ENCODE measurements at places on chromosomes 5 and 9.

DNA sequence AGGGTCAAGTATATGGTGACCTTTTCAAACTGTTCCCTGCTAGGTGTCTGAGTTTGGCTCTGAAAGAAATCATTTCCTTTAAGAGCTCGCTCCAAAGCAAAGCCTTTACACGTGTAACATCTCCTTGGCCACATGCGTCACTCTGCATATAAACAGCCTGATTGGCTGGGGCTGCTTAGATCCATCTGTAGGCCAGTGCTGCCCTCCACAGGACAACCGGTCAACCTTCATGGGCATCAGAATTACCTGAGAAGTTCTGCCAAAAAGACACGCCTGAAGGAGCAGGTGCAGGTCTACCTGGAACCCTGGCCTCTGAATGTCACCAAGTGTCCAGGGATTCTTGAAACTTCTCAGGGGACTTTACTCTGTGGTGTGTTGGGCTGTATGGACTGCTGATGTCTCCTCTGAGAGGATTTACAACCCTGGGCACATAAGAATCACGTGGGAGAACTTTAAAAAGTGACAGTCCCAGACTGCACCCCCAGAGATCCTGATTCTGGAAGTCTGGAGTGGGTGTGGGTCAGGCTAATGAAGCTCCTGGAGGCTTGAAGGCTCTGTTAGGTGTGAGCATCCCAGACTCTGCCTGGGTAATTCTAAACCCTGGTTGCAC lies 497.6 kb downstream of the GADD45G start:
- DNase-seq, result peak; percentile 74

DNA sequence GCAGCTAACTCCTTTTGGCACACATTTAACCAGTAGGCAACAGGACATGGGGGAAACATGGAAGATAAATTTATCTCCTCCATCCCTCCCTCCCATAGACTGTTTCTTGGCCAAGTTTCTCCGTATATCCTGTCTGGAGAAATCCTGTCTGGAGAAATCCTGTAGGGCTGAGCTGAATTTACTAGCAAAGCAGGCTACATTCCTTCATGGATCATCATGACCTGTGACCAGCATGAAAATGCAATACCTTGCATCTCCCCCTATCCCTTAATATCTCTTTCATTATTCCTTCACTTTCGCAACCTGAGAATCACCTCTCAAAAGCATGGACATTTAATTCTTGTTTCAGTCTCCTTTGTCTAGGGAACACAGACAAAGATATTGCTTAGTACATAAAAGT lies 379.1 kb downstream of the PSAT1 start:
- DNase-seq, result no peak

- peak; percentile 77 for DNase-seq
Measured at GRCh38 chr5:172766287-172767108, 4.5 kb downstream of the DUSP1 start.

DNA sequence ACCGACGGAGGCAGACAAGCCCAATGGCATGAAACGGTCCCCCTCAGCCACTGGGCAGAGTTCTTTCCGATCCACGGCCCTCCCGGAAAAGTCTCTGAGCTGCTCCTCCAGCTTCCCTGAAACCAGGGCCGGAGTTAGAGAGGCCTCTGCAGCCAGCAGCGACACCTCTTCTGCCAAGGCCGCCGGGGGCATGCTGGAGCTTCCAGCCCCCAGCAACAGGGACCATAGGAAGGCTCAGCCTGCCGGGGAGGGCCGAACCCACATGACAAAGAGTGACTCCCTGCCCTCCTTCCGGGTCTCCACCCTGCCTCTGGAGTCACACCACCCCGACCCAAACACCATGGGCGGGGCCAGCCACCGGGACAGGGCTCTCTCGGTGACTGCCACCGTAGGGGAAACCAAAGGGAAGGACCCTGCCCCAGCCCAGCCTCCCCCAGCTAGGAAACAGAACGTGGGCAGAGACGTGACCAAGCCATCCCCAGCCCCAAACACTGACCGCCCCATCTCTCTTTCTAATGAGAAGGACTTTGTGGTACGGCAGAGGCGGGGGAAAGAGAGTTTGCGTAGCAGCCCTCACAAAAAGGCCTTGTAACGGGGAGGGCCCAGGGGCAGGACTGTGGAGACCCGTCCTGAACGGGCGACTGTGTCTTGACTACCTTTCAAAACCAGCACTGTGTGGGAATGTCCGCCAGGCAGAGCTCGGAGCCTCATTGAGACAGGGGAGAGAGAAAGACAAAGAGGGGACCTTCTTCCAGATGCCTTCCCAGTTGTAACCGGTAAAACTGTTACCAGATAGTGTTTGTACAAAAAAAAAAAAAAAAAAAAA lies 29.9 kb downstream of the CD180 start:
- DNase-seq, result no peak

DNA sequence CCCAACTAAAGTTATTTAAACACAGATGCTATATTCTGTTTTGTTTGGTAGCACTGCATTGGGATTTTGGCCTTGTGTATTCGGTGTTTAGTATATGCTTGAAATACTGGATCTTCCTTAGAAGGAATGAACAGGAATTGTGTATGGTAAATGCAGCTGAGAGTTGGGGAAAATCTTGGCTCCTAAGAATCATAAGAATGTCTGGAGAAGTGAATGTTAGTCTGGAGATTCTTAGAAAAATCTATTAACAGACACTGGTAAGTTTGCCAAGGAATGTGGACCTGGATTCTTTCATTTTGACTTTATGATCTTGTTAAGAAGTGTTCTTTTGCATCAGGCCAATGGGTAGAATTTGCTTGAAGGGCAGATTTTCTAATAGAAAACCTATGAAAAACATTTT lies 38.9 kb downstream of the SNX30 start:
- DNase-seq, result peak; percentile 32

GRCh38 chr9:127629468-127630081 lies 17.5 kb downstream of the STXBP1 start:
- no peak for DNase-seq

DNA sequence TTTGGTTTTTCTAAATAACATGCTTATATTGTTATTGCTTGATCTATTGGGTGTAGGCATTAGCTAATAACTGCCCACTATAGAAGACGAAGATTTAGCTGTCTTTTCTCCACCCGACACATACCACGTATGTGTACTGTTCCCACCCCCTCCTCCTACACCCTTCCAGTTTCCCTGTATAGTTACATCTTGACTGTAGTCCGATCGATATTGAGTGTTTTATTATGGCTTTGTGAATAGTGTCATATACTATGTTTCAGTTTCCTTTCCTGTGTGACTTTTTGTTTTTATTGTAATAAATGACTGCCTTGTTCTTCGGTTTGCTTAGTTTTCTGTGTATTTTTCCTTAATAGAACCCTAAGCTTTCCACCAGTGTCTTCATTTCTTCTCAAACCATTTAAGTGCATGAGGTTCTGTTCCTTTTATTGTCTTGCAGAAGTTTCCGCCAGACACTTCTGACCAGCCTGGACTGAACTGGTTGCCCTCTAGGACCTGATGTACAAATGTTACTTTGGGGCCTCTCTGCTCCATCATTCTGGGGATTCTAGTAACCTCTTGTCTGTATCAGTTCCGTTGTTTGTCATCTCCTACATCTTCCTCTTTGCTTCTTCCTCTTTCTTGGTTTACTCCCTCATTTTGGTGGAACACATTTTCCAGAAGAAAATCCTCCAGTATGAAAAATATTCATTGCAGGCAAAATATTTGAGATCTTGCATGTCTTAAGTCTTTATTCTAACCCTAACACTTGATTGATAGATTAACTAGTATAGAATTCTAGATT lies 61.8 kb downstream of the PRKACG start:
- DNase-seq, result no peak

DNA sequence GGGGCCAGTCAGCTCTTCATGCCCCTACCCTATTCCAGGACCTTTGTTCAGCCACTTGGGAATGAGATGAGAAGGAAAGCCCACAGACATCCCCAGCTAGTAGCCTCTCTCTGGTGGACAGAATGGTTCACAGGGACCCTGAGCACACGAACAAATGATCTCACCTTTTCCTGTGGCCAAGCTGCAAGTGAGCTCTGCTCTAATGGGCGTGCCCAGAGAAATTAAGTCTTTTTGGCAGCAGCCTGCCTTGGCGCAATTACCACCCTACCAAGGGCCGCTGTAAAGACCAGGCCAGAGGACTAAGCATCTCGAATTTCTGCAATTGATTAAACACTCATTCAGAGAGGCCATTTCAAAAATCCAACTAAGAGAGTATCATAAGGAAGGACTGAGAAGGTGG lies 56.0 kb downstream of the WHRN start:
- no peak for DNase-seq

GRCh38 chr5:82218374-82219156 lies 59.6 kb downstream of the RPS23 start:
- DNase-seq, result peak; percentile 46

DNA sequence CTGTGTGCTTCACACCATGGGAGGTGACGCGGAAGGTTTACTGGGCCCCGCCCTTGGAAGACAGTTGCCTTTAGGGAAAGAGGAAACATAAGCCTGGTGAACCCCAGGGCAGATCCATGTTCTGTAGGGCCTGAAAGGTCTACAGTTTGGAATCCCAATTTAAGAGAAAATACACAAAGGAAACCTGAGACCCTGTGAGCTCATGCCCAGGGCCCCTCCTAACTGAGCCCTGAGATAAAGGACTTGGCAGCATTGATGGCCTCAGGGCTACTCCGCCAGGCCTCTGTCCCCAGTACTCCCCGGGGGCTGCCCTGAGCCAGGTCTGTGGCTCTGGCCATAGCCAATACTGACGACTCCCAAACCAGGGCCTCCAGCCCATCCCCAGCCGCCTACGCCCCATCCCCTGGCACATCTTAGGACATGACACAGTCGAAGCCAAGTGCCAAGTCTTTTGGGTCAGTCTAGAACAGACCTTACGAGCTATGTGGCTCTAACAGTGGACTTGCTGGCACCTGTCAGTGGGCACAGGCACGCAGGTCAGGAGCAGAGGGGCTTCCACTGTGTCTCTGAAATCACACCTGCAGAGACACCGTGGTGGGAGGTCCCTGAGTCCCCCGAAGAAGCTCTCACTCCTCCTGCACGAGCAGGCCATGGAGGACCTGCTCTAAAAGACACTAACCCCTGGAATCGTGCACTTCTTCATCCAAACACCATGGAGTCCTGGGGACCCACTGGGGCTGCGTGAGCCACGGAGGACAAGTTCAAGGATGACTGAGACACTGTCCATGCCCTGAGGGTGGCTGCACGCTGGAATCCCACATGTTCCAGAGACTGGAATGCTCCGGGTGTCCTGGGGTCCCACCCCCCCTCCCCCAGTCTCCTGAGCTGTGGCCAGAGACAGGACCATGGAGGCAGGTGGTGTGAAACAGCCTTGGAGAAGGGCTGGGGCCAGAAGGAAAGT lies 40.3 kb upstream of the BARHL1 start:
- DNase-seq, result no peak

DNA sequence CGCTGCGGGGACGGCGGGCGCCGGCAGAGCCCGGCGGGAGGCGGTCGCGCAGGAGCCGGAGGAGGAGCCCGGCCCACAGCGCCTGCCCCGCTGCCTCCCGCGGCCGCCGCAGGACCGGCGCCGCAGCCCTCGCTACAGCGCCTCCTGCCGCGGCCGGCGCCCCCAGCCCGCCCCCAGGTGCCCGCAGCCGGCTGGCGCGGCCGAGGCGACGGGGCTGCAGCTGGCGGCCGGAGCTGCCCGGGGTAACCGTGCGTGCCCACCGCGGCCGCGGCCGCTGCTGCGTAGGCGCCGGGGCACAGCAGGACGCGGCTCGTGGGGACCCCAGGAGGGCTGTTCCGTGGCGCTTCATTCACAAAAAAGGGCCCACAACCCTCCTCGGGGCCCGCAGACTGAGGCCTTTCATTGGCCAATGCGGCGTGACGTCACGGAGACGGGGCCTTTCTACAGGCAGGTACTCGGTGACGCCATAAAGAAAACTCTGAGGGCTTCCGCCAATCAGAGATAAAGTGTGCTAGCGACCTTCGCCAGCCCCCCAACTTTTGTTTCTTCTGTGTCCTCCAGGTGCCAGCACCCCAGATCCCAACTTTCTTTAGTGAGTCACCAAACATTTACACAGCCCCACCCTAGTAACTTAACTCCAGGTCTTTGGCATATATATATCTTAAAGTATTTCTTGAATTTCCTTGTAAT lies at the start of gene CDC14B:
Gene CDC14B (minus strand): TSS at position 353 of the 690 bp plus-strand sequence. CDS start 465 bp downstream, outside the sequence.
- peak; percentile 70 for DNase-seq

DNA sequence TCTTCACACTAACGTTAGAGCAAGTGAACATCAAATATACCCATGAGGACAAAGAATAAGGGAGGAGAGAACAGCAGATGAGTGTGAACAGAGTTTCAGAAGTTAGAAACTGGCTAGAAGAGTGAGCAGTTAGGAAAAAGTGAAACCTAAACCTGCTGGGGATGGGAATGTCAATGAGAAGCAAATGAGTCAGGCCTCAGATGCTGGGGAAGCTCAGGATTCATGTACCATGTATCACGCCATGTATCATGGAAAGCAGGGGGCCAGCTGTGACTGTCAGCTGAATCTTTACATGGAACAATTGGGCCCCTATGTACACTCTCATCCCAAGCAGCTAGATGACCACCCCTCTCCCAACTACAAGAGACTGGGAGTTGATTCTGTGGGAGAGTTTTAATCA lies 16.2 kb downstream of the GDF9 start:
- no peak for DNase-seq

DNA sequence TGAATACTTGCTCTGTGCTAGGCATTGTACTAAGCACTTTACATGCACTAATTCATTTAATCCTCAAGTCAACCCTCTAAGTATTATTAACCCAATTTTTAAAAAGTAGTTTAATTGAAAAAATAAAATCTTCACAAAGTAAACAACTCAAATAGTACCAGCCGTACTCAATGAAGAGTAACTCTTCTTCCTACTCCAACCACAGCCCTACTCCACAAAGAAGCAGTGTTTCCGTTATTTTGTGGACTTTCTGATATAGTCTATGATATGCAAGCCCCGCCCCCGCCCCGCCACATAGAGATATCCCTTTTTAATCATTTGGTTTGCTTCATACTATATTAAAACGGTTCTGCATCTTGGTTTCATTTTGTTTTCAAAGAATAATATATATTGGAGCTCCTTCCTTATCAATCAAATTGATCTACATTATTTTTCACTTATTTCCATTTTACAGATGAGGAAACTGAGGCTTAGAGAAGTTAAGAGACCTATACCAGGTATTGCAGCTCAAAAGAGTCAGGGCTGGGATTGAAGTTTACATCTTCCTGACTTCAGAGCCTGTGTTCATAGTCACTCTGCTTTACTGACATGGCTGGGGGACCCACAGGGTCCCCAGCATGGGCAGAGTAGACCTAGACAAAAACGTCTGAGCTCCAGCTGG lies 78.6 kb downstream of the PCDH1 start:
- no peak for DNase-seq

DNA sequence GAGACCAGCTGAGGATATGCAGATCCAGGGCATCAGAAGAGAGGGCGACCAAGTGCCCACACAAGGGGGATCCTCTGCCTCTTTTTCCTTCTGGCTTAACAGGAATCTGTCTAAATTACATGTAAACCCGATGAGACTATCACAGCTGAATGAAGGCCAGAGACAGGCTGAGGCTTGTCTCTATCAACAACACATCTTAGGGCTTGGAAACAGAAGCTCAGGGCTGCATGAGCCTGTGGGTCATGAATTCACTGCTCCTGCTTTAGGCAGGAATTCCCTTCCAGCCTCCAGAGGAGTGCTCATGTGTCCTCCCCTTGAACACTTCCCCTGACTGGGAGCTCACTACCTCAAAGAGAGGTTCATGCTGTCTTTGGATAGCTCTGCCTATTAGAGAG lies 106.1 kb upstream of the PHYKPL start:
- no peak for DNase-seq

All from muscle of arm (tissue), 14 donors.